Epithelial cell of proximal tubule (primary cell): ENCODE measurements at places on chromosomes 12 and 14.

DNA sequence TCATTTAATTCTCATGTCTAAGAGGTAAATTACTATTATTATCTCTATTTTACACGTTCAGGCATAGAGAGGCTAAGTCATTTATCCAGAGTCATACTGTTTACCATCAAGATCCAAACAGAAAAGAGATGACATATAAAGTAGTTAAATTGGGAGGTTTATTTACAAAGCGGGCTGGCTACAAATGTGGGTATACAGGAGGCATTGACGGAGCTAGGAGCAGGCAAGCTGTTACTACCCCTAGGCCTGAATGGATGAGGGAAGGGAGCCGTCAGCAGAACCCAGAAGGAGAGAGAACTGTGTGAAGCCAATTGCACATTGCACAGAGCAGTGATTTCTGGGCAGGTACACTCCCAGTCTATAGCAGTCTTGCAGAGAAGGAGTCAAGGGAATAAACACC is 39.8 kb downstream of the DACT1 start:
- no peak for DNase-seq

- no peak for DNase-seq
Measured at GRCh38 chr12:4450551-4451112, 5.0 kb upstream of the FGF6 start.

GRCh38 chr12:34388636-34389377 is 366.5 kb downstream of the ALG10 start:
- DNase-seq: no peak

DNA sequence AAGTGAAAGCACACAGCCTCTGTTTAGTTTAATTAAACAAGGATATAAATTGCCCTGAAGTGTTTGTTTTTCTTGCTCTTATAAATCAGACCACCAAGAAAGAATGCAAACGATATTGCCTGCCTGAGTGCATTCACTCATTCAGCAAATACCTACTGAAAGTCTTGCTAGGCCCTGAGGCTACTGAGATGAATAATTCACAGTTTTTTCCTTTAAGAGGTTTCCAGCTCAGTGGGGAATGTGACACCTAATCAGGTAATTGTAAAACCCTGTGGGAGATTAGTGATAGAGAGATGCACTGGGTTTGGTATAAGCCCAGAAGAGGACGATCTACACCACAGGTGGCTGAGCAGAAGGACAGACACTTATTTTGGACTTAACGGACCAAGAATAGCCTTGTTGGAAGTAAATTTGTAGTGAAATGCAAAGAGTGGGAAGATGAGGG is 151.4 kb downstream of the SLC35F4 start:
- DNase-seq: peak; percentile 48

DNA sequence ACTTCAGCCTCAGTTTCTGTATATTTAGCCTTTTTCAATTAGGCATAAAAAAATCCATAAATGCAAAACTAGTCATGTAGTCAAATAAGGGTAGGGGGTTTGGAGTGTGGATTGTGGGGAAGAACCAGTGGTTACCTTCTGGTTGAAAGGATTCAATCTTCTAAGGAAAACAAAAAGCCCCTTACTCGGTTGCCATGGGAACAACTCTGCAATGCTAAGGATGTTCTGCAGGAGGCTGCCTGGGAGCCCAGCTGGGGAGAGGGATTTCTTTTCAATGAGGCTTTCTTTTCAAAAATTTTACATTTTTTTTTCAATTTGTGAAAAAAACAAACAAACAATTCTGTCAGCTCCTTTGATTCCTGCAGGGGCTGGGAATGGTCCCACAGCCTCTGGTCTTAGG is 67.2 kb downstream of the SLC8A3 start:
- no peak for DNase-seq

DNA sequence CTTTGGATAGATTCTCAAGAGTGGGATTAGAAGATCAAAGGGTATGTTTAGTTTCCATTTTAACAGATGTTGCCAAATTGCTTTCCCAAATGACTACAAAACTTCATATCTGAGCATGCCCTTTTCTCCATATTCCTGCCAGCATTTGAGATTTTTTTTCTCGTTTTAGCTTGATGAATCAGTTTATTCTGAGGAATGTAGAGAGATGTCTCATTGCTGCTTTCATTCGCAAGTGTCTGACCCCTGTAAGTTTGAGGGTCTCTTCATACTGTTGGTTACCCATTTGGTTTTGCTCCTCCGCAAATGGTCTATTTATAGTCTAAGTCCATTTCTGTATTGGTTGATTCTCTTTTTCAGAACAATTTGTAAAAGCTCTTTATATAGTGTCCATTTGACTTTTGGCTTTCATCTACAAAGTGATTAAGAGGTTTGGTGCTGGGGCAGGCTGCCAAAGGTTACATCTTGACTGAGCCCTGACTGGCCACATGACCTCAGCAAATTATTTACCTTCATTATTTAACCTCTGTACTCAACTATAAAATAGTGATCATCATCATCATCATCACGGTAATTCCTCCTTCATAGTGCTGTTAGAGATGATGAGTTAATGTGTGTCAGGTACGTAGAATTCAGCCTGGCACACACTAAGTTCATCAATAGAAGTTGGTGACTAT is 33.6 kb downstream of the HCAR2 start:
- DNase-seq: peak; percentile 50

GRCh38 chr12:116140529-116140928 is 137.0 kb downstream of the MED13L start:
- DNase-seq: no peak

GRCh38 chr12:118398940-118399339 is 22.6 kb downstream of the SUDS3 start:
- DNase-seq: no peak

- DNase-seq: no peak
Measured at GRCh38 chr14:71713016-71713415, 219.2 kb upstream of the RGS6 start.

DNA sequence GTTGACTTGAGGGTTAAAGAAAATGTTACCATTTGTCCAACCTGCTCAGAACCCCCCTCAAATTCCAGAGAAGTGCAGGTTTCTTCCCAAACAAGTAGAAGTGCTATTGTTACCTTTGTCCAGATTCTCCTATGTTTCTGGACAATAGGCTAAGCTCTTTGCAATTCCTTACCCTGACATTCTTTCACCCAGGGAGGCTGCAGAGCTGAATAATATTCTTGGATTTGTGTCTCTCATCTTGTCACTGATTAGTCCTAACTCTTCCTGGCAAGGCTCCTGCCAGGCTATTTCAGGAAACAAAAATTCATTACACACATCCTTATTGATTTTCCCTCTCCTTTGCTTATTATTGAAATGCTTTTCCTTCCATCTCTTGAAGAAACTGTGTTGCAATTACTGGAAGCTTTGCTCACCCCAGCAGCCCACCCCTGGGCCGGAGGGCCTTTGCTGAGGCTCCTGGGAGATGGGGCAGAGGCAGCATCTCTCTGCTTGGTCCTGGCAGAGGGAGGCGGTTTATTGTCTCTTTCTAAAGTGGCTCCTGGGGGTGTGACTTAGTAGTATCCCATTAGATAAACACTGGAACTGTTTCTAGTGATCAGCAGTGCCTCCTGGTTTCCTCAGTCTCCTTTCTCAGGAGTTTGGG is 207.5 kb upstream of the PELI2 start:
- no peak for DNase-seq

GRCh38 chr12:131074221-131075083 is 120.7 kb downstream of the ADGRD1 start:
- DNase-seq: no peak

GRCh38 chr12:11819643-11820042 is 170.2 kb downstream of the ETV6 start:
- no peak for DNase-seq

- no peak for DNase-seq
Measured at GRCh38 chr12:113189361-113189760, 3.8 kb downstream of the RITA1 start.

- DNase-seq: no peak
Measured at GRCh38 chr12:56151672-56152131, 685 bp upstream of the MYL6B start.

- DNase-seq: no peak
Measured at GRCh38 chr12:25707056-25707455, 154.0 kb upstream of the LMNTD1 start.

GRCh38 chr12:56333197-56333678 is 562 bp downstream of the PAN2 start:
- DNase-seq: no peak

DNA sequence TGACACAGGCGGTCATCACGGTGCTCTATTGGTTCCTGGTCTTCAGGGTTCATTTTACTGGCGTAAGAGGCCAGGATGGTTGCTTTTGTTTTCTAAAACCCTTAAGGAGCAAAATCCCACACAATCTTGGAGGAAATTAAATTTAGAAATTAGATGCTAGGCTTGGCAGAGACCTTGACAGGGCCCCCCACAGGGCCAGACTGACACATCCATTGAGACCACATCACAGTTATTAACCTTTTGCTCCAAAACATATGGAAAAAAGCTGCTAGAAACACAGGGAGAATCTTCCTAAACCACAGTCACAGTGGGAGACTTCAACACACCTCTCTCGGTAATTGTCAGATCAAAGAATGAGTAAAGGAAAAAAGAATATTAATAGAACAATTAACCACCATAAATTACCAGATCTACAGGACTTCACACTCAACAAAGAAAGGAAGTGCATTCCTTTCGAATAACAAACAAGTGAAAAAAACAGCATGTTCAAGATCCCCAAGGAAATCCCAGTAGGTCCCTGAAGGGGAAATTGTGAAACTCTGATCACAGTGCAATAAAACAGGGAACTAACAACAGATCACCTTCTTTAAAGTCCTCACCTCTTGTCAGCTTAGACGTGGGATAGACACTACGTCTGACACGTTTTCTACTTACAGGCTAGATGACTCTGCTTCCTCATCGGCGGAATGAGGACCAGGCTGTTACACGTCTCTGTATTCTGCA is 40.2 kb upstream of the TMEM179 start:
- no peak for DNase-seq
